G401 (cell line): ENCODE measurements at places on chromosomes 16 and 17.

GRCh38 chr16:65681406-65681805, 559.5 kb upstream of the CDH11 start:
- DNase-seq: no peak

DNA sequence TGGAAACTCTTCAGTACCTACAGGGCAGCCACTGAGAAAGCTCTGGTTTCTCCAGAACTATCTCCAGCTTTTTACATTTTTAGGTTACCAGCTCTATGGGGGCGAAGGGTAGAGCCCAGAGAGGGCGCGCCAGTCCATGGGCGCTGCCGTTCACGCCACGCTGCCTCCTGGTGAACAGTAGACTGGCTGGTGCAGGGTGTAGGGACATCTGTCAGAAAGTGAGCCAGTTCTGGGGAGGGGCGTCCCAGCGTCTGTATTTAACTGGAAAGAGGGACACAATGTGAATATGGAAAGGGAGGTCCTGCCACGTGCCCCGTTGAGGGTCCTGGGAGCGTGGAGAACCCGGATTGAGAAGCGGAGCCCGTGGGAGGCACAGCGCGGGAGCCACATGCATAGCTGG, 16.4 kb upstream of the CLEC18A start:
- no peak for DNase-seq

GRCh38 chr17:27549251-27549893, 81.6 kb upstream of the LGALS9 start:
- peak; percentile 91 for DNase-seq

DNA sequence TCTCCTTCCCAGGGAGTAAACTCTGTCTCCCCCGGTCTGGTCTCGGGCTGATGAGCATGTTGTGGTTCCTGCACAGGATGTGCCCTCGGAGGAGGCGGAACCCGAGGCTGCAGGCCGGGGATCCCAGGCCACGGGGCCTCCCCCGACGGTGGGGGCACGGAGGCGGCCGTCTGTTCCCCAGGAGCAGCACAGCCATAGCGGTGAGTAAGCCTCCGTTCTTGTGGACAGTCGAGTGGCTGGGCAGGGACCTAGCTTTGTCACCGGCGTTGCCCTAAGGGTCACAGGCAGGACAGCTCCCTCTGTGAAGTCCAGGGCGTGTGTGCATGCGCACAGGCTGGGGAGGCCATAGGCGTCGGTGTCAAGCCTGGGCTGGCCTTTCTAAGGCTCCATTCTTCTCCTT, 3.5 kb downstream of the ZNF213 start:
- no peak for DNase-seq

DNA sequence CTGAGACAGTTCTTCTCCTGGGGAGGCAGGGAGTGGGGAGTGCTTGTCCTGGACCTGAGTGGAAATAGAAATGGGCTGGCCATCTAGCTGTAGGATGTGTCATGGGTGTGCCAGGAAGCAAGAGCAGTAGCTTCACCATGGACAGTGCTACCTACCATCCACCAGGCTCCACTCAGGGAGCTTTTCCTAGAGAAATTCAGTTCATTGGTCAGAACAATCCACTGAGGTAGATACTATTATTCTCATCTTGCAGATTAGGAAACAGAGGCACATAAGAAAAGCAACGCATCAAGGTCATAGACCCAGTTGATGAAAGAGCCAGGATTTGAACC, 372.0 kb downstream of the SLC39A11 start:
- DNase-seq: no peak
